Activated T-helper 1 cell treated with anti-CD3 and anti-CD28 coated beads, Interleukin-12 subunit alpha, Interleukin-12 subunit beta, Interleukin-2, Interleukin-4 antibody, amounts not matched to agents 30 ng/mL and 10 ng/mL and 1 ng/mL, durations not matched to agents 14 hours and 24 hours and 36 hours (primary cell): ENCODE measurements at places on chromosomes 1 and 21.

GRCh38 chr1:11576109-11576875 is 77.9 kb downstream of the FBXO2 start:
- no peak overlapping the region for H3K27ac ChIP-seq
- no peaks in the 10 kb centered on the region for H3K4me1 ChIP-seq
- DNase-seq, result no peak
- no peaks in the 10 kb centered on the region for H3K36me3 ChIP-seq
- peaks cover 11% of the 10 kb centered on the region for H3K27me3 ChIP-seq

DNA sequence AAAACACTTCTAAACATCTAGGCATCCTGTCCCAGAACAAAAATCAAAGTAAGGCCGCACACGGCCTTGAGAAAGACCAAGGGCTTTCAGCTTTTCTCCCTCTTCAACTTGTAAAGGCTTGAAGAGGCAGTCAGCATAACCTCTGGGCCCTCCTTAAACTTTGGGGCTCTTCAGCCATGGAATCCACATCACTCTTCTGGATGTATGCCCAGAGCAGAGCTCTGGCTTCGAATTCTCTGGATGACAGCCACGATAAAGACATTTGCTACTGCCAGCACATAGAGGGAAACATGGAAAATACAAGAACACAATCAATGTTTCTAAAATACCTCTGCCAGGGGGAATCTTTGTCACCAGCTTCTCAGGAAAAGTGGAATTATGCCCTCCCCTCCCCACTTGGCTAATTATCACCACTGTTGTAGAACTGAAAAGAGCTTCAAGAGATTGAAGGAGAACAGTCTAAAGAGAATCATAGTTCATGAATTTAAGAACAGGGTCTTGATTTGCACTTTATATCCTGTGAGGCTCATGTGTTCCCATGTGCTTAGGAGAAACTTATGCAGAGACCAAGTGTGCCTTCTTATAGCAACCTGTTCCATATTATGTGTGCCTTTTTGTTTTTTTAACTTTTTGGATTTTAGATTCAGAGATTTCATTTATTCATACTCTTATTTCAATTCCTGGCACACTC is 39.0 kb upstream of the DPT start:
- H3K27me3 ChIP-seq, result peaks cover 6% of the 10 kb centered on the region
- no peak for DNase-seq
- no peaks in the 10 kb centered on the region for H3K36me3 ChIP-seq
- H3K27ac ChIP-seq, result no peak overlapping the region

GRCh38 chr1:247273013-247273412 is 17.1 kb downstream of the VN1R5 start:
- no peaks in the 10 kb centered on the region for H3K36me3 ChIP-seq
- DNase-seq, result no peak
- H3K4me3 ChIP-seq, result no peak overlapping the region
- H3K4me1 ChIP-seq, result no peaks in the 10 kb centered on the region
- H3K27ac ChIP-seq, result no peak overlapping the region
- no peaks in the 10 kb centered on the region for H3K27me3 ChIP-seq

DNA sequence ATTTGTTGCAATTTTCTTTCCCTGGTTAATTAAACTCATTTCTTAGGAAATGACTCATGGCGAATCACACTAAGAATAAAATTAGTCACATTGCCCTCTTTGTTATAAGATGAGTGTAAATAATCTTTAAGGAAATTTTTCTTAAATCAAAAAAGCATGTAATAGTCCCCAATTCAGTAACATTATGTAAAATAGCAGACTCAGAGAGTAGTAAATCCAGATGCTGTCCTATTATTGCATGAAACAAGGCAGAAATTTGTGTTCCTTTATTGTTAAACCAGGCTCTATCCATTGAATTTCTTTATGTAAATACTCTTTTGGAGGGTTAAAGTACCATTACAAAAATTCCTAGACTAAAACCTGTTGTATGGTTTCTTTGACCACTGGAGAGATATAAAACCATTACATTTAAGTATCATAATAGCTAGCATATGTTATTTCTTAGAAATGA is 154.5 kb upstream of the C1orf87 start:
- no peak overlapping the region for H3K4me3 ChIP-seq
- H3K36me3 ChIP-seq, result no peaks in the 10 kb centered on the region
- H3K27ac ChIP-seq, result no peak overlapping the region
- H3K27me3 ChIP-seq, result peaks cover 4% of the 10 kb centered on the region
- no peaks in the 10 kb centered on the region for H3K4me1 ChIP-seq

GRCh38 chr1:184053881-184054280 is 2.4 kb downstream of the TSEN15 start:
- H3K27ac ChIP-seq, result no peak overlapping the region
- peaks cover 10% of the 10 kb centered on the region for H3K27me3 ChIP-seq
- H3K36me3 ChIP-seq, result peaks cover 17% of the 10 kb centered on the region
- DNase-seq, result no peak

DNA sequence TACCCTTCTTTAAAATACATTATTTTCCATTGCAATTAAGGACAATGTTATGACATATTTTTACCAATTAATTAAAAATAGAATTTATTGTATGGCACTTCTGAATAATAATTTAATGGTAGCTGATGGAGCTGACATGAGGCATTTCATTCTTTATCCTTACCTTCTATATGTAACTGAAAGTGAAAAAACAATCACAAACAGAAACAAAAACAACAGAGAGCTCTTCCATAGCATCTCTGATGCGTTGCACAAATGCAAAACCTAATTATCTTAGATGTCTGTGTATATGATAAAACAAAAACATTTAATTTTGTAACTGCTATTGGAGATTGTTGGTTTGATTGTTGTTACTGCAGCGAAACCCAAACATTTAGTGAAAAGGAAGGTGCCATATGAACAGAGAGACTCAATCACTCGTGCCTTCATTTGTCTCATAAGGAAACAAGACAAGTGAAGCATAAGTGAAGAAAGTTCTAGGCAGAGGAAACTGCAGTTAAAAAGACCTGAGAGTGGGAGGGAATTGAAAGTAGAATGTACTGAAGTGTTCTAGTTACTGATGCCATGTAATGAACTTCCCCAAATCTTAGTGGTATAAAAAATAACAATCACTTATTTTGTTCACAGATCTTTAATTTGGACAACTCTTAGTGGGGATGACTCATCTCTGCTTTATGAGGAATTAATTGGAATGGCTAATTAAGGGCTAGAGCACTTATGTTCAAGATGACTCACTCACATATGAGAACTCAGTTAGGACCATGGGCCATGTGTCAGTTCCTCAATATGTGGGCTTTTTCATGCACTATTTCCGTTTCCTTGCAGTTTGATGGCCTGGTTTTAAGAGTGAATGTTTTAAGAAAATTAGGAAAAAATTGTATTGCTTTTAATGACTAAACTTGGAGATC is 245.0 kb upstream of the OLFM3 start:
- no peak overlapping the region for H3K4me3 ChIP-seq
- H3K27me3 ChIP-seq, result no peaks in the 10 kb centered on the region
- no peaks in the 10 kb centered on the region for H3K36me3 ChIP-seq
- no peaks in the 10 kb centered on the region for H3K4me1 ChIP-seq
- no peak for DNase-seq

- peaks cover 2% of the 10 kb centered on the region for H3K27me3 ChIP-seq
- H3K36me3 ChIP-seq, result no peaks in the 10 kb centered on the region
- H3K4me1 ChIP-seq, result no peaks in the 10 kb centered on the region
- H3K27ac ChIP-seq, result no peak overlapping the region
- no peak overlapping the region for H3K4me3 ChIP-seq
Observed at GRCh38 chr1:174742805-174743653, 256.7 kb upstream of the CACYBP start.

DNA sequence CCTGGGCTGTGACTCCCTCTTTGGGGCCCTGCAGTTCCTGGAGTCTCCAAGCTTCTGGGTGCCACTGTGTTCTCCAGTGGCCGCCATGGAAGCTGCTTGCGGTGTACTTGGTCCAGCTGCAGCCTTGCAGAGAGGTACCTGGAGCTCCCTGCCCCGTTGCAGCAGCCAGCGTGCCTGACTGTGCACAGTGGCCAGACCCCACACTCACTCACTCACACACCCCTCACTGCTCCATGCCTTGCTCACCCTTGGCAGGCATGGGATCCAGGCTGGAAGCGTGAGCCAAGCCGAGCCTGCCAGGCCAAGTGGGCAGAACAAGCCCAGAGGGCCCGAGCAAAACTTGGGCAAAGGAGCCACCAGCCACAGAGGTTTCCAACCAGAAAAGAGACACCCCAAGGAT is 43.0 kb downstream of the MATN1 start:
- H3K36me3 ChIP-seq, result no peaks in the 10 kb centered on the region
- DNase-seq, result no peak
- no peak overlapping the region for H3K27ac ChIP-seq

DNA sequence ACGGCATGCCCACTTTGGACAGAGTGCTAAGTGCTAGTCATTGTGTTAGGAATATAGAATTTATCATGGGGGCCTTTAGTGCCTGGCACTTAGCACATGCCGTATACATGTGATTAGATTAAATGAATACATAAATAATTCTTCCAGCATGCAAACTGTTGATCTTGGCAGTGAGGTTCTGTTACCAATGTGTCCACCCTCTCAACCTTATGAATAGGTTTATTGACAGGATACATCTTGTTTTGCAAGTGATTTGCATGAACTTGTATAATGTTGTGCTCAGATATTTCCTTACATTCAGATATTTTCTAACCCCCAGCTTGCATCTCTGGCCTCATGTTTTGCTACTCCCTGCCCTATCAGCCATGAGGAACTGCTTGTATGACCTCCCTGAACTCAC is 60.3 kb upstream of the ZNF648 start:
- H3K27ac ChIP-seq, result no peak overlapping the region
- no peak for DNase-seq
- H3K27me3 ChIP-seq, result peaks cover 7% of the 10 kb centered on the region
- no peaks in the 10 kb centered on the region for H3K4me1 ChIP-seq
- no peaks in the 10 kb centered on the region for H3K36me3 ChIP-seq

GRCh38 chr1:205172729-205173366 is 38.7 kb downstream of the DSTYK start:
- peak overlapping the region; percentile 81 for H3K27ac ChIP-seq
- peaks cover 37% of the 10 kb centered on the region for H3K4me1 ChIP-seq
- peaks cover 44% of the 10 kb centered on the region for H3K36me3 ChIP-seq
- DNase-seq, result no peak
- no peaks in the 10 kb centered on the region for H3K27me3 ChIP-seq
- peak overlapping the region; percentile 45 for H3K4me3 ChIP-seq

- H3K27ac ChIP-seq, result no peak overlapping the region
- no peak for DNase-seq
- peaks cover 9% of the 10 kb centered on the region for H3K4me1 ChIP-seq
- H3K4me3 ChIP-seq, result no peak overlapping the region
Observed at GRCh38 chr1:44276901-44277300, 63.6 kb downstream of the DMAP1 start.

DNA sequence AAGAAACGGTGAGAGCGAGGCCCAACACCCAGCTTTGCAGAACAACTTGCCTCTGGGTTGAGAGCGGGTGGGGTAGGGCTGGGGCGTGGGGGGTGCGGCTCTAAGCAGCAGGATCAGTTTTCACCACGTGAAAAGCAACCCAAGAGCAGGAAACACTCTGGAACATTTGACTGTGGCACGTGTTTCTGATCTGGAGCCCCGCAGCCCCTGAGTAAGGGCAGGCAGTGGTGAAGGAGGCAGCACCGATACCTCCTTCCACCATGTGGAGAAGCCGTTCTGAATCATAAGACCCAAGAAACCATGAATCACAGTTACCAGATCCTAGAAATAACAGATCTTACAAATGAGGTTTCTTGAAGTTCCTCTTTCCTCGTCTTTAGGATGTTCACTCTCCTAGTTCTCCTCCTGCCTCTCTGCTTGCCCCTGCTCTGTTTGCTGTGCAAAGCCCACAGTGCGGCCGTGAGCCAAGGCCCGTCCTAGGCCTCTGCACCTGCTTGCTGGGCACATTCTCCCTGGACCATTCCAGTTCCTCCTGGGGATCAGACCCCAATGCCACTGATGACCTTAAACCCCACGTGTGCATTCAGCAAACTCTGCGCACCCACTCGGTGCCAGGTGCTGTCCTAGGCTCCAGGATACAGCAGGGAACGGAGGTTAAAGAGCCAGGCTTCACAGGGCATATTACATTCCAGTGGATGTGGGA is 31.9 kb downstream of the SLC1A7 start:
- H3K4me3 ChIP-seq, result no peak overlapping the region
- H3K27me3 ChIP-seq, result peaks cover 4% of the 10 kb centered on the region
- no peak overlapping the region for H3K27ac ChIP-seq
- DNase-seq, result no peak
- H3K36me3 ChIP-seq, result no peaks in the 10 kb centered on the region
- H3K4me1 ChIP-seq, result peaks cover 23% of the 10 kb centered on the region

DNA sequence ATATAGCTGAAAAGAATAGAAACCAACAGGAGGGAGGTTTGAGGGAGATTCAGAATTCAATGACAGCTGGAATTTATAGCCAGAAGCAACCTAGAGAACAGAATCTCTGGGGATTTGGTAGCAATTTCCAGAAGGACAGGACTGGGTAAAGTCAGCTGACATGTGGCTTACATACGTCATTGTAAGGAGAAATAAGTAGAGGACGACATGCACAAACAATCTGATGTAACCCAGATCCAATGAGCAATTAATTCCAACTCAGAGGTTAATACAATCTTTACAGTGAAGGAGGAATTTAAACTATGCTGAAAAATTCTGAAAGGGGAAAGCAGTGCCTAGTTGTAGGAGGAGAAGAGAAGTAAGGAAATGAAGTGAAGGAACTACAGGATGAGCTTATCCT is 383.9 kb downstream of the PTBP2 start:
- H3K4me1 ChIP-seq, result no peaks in the 10 kb centered on the region
- no peak for DNase-seq
- H3K27me3 ChIP-seq, result peaks cover 1% of the 10 kb centered on the region
- no peak overlapping the region for H3K27ac ChIP-seq

DNA sequence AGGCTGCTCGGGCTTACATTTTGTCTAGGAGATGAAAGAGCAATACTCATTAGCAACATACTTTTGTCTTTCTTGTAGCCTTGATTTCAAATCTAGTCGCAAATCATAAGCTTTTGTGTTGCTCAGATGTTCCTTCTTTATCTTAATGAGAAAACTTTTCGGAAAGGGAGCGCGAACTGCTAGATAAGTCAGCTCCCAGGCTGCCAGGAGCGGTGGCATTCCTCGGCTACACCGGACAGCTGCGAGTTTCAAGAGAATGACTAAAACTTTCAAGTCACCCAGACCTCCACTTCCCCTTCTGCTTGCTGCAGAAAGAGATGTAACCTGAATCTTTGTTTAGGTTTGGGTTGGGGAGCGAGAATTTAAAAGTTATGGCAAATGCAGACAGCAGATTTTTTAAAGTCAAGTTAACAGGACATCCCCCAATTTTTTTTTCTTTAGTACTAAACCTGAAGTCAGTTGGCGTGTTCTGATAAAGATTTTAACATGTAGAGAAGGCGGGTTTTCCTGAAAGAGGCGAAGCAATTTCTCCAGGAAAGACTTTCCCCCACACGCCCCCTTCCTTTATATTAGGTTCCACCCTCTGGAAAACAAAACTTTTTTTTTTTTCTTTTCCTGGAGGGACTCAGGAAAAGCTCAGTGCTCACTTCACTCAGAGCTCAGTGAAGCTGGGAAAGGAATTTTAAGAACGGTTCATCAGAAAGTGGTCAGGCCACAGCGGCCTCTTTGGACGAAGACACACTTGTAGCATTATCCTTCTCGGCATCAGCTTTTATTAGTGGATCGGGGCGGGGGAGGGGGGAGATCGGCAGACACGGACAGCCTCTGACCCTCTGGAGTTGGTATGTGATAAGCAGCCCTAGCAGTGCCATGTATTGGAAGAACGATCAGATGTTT is at the start of gene LHX8:
LHX8 (plus strand) TSS at position 639 of the 897 bp plus-strand sequence. CDS start 2,227 bp downstream, outside the sequence.
- H3K4me1 ChIP-seq, result peaks cover 15% of the 10 kb centered on the region
- peak within 1 kb of the TSS; percentile 53 for H3K27ac ChIP-seq
- H3K36me3 ChIP-seq, result no peaks in the 10 kb centered on the region

GRCh38 chr1:168628807-168629206 is 52.4 kb downstream of the XCL1 start:
- peaks cover 8% of the 10 kb centered on the region for H3K27me3 ChIP-seq
- no peak overlapping the region for H3K27ac ChIP-seq
- DNase-seq, result no peak
- H3K4me3 ChIP-seq, result no peak overlapping the region

GRCh38 chr21:37367336-37367702 is 746 bp downstream of the DYRK1A start:
- H3K36me3 ChIP-seq, result peaks cover 4% of the 10 kb centered on the region
- H3K27me3 ChIP-seq, result peaks cover 2% of the 10 kb centered on the region
- H3K4me1 ChIP-seq, result peaks cover 50% of the 10 kb centered on the region
- DNase-seq, result peak; percentile 16
